ENCODE measurements at places on chromosomes 13 and 19.

GRCh38 chr13:107799001-107799400, 416.3 kb downstream of the LIG4 start:
- DNase-seq = no peak

GRCh38 chr13:110593430-110594130, 21.8 kb upstream of the NAXD start:
- no peak for DNase-seq

GRCh38 chr19:928471-929202, 2.8 kb downstream of the ARID3A start:
- no peak for DNase-seq

- DNase-seq = no peak
Measured at GRCh38 chr19:478236-478903, 17.5 kb upstream of the SHC2 start.

- no peak for DNase-seq
Measured at GRCh38 chr13:36885901-36886300, 34.1 kb downstream of the SMAD9 start.

DNA sequence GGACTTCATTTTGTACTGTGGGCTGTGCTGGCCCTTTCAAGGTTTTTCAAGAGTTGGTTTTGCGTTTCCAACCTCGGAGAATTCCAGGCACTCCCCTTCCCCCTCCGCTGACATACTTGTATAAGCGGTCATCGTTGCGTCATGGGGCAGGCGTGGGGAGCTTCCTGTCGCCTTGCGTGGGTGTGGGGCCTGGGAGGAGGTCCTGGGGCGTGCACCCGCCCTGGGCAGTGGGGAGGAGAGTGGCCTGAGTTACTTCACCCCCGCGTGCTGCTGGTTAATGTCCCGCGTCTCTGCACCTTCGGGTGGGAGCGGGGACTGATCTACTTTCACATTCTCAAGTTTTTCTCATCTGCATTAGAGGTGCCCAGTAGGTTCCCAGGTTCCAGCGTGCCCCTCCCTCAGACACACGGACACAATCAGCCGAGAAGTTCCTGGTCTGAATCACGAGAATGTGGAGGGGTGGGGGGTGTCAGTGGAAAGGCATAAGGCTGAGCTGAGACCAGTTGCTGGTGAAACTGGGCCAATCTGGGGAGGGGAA, 4.1 kb downstream of the IER2 start:
- peak; percentile 34 for DNase-seq

DNA sequence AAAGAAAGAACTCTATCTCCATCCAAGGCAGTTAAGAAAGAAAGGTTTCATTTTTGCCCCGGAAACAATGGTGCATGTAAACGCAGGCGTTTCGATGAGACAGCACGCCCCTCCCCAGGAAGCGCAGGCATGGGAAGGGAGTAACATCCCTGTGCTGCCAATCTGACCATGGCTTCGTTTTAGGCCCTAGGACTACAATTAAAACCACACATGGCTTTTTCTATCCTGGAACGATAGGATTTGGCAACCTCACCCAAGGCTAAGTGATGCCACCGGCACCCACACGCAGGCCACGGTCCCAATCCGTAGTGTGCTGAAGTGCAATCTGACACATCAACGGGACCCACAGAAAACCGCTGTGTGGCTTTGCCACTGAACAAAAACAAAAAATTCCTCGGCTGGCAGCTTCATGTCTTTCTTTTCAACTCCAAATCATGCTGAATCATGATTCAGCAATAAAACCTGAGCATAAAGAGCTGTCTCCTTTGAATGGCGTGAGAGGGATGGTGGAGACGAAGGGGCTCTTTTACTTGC, 24.2 kb downstream of the RANBP3 start:
- DNase-seq = no peak

DNA sequence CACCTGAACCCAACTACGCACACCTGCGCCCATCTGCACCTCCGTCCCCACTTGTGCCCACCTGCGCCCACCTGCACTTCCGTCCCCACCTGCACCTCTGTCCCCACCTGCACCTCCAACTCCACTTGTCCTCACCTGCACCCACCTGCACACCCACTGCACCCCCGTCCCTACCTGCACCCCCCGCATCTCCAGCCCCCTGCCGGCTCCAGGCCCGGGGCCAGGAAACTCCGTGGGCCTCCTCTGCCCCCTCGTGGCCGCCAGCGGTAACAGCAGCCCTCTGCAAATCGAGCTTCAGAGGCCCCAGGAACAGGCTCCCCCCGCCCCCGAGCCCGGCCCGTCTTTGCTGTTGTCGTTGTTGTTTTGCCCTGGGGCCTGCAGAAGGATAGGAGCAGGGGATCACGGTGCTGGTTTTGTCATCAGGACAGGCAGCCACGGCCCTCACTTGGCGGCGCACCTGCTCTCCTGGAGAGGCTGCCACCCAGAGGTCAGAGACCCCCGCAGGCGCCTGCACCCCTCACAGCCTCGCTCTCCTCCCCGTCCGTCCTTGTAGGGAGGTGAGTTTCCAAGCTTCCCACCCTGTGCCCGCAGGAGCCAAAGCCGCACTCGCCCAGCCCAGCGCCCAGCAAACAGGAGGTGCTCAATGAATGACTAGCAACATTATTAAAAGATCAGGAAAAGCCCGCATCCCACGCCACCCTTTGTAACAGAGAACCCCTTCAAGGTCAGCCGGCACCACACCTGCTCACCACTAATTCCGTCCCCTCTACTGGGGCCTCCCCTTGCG, 65.4 kb downstream of the GNG7 start:
- peak; percentile 68 for DNase-seq

- DNase-seq = no peak
Measured at GRCh38 chr19:10885201-10886169, 14.1 kb downstream of the CARM1 start.

- DNase-seq = no peak
Measured at GRCh38 chr13:92315265-92315664, 911.3 kb upstream of the GPC6 start.

Data from stimulated activated CD4-positive, alpha-beta T cell treated with anti-CD3 and anti-CD28 coated beads, Interleukin-15, amount 100 ng/mL, for 1 hour (primary cell).